ENCODE measurements at places on chromosomes 1 and 21. TPM values are rescaled to one million over a fixed set of nuclear protein-coding genes. Genes with fewer than 3 reads are reported as not detected.

DIO1 gene
- total RNA-seq: 8.2 TPM

DNA sequence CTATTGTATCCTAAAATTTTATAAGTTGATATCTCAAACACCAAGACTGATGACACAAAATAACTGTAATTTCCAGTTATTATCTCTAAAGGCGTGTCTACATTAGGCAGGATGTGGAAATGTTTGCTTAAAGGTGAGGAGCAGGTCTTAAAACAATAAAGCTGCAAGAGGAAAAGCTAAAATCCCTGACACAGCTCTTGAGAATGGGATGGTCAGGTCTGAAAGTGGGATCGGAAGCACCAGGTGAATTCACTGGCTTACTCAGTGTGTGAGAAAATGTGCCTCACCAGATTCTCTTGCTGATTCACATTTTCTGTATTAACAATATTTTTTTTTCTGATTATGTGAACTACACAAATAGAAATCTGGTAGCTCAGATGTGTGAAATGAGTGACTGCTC is 421.9 kb upstream of the ADAMTS5 start:
- DNase-seq: no peak

GRCh38 chr1:103162360-103162759 is 54.0 kb upstream of the COL11A1 start:
- DNase-seq: no peak

DNA sequence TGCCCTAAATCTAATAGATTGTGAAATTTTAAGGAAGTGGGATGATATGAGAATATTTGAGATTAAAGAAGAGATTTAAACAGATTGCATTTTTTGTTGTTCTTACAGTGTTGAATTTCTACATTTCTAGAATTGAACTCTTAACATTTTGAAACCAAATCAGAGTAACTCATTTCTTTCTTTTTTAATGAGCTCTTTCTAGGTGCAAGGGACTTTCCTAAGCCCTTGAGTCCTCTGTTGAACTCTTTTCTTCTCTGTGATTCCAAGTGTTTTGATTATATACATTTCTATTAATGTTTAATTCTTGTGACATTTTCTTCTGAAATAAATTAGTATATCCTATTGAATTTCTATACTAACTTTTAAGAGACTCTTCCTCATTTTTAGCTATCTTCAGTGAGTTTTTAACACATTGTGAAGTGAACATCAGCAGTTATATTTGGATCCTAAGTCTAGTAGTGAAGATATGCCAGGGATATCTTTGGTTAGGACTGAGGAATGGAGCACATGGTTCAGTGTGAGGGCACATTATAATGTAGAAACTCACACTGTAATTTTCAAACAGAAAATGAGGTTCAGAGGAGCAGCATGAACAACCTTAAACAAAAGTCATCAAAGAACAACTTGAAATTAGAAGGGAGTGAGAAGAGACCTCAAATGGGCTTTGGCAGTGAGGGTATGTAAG is 53.1 kb downstream of the ATG4C start:
- no peak for DNase-seq

KPNA6 gene
- total RNA-seq: 40.6 TPM

DNA sequence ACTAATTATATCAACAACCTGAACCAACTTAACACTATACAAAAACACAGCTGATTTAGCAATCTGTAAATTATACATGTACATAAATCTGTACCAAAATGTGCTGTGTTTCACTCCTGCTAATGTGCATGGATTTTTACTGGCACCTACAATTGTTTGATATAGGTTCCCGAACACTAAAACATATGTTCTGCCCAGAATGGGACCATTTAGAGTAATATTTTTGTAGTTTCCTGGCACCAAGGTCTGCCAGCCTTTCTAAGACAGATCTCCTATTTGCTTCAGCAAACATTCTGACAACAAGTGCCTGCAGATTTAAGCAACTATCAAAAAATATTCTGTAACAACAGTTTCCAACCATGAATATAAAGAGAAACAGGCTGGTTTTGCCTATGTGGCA is 4.2 kb downstream of the KCNH1 start:
- DNase-seq: no peak

DNA sequence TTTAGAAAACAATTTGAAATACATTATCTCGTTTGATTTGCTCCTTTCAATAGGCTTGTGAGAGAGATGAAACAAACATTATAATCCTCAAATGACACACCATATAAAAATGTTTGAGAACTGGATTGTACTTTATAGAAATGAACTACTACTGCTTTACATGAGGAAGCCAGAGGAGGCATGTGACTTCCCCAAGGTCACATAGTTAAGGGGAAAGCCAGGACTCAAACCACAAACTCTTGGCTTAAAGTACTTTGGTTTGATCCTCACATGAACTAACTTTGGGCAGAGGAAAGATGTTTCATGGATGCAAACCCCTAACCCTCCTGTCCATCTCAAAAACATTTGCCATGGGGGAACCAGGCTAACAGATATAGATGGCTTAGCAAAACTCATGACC is 4.7 kb downstream of the ARHGEF11 start:
- DNase-seq: no peak

AJAP1 gene
- total RNA-seq: 0.44 TPM

- DNase-seq: no peak
Observed at GRCh38 chr1:54292002-54292911, 92.3 kb downstream of the MRPL37 start.

GRCh38 chr1:27074175-27074780 is 61.6 kb upstream of the TENT5B start:
- no peak for DNase-seq

VASH2 gene
- 4.0 TPM for total RNA-seq

RIMS3 gene
- 0.64 TPM for total RNA-seq

DNA sequence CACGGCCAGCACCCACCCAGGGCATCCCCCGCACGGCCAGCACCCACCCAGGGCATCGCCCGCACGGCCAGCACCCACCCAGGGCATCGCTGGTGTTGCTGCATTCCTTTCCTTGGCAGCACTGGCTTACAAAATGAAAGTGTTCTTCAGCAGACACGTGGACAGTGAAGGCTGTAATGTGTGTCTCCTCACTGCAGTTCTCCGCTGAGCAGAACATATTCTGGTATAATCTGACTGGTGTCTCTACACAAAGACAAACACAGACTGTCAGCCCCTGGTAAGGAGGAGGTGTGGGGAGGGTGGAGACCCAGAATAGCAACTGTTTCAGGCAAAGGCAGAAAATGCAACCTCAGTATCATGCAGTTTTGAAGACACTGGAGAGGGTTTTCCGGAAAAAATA is 7.3 kb downstream of the LYPD8 start:
- DNase-seq: no peak
